ENCODE measurements at places on chromosomes 12 and 14.

DNA sequence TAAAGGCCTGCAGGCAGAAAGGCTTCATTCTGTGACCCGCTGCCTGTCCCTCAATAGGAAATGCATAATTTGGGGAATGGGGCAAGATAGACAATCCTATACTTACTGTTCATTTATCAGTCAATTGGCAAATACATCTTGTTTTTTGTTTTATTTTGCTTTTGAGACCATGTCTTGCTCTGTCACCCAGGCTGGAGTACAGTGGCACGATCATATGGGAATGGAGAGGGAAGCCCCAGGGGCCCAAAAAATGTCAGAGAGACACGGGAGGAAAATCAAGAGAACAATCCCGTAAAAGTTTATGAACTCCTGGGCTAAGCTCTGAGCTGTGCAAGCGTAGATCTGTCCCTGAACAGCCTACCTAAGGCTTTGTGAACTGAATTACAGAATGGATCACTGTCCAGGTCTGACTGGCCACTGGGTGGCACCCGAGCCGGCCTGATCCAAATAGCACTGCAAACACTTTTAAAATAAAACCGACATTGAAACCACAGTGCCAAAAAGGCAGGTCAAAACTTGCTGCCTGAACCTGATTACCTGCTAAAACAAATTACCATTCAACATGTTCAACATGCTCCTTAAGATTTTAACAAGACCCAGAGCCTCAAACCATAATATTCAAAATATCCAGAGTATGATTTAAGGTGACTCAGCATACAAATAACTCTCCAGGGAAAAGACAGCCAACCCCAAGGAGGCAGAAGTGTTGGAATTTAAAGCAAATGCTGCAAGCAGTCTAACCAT, 11.8 kb downstream of the COPS7A start:
- no peak for DNase-seq

DNA sequence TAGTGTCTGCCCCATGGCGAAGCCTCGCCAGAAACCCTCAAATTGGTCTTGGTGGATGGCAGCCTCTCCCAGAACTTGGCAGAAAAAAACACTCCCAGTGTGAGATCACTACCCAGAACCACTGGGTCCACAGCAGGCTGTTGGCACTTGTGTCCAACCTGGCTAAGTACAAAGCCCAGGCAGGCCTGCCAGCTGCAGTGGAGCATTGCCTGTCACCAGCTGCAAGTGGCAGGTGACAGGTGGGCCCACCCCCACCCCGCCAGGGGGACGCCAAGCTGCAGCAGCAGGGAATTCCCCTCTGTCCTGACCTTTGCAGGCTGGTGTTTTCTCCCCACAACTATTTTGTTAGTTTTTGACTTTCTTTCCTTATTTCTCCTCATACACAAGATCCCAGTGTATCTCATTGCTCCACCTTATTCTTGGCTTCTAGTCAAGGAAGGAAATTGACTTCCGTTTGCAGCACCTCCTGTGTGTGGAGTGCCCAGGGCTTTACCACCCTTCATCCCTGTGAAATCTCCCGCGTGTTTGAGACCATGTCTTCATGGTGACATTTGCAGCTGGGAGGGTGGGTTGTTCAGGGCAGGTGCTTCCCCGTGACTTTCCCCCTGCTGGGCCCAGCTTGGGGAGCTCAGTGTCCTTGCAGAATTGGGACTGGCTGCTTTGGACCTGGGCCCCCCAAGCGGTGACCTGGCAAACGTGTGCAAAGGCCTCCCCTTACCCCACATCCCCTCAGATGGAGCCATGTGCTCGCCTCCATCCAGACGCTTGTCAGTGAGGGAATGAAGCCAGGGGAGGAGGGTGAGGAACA, 73.8 kb upstream of the RIN3 start:
- no peak for DNase-seq

- no peak for DNase-seq
Observed at GRCh38 chr12:116620492-116621191, 61.5 kb downstream of the MAP1LC3B2 start.

GRCh38 chr14:104558231-104559027, 21.1 kb upstream of the C14orf180 start:
- DNase-seq = no peak

- no peak for DNase-seq
Observed at GRCh38 chr12:18521461-18521860, 216.4 kb downstream of the PLCZ1 start.
